Stimulated activated naive CD4-positive, alpha-beta T cell (primary cell): ENCODE measurements at places on chromosomes 3 and 15.

DNA sequence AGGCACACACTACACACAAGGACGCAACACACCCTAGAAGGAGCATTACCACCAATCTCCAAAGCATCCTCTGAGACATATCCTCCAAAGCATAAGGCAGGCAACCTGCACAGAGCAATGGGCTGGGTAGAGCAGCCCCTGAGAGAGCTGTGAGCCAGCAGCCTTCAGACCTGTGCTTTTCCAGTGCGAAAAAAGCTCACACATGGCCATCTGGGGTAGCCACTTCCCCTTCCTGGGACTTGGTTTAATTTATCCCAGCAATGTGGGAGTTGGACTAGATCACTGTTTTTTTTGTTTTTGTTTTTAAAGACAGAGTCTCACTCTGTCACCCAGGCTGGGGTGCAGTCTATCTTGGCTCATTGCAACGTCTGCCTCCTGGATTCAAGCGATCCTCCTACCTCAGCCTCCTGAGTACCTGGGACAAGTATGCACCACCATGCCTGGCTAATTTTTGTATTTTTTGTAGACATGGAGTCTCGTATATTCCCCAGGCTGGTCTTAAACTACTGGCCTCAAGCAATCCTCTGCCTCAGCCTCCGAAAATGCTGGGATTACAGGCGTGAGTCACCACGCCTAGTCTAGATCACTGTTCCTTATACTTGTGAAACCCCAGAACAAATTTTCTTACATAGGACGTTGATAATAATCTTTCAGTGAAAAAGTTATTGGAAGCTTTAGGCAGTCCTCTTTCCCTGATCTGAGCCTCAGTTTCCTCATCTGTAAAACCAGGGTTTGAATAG lies 18.9 kb downstream of the PTPN23 start:
- no peak for DNase-seq

GRCh38 chr3:143633816-143634215 lies 214.5 kb downstream of the SLC9A9 start:
- no peak for DNase-seq

GRCh38 chr15:52171386-52171785 lies 19.8 kb downstream of the GNB5 start:
- no peak for DNase-seq

- DNase-seq, result no peak
Measured at GRCh38 chr15:68177742-68178141, 27.4 kb downstream of the CALML4 start.

DNA sequence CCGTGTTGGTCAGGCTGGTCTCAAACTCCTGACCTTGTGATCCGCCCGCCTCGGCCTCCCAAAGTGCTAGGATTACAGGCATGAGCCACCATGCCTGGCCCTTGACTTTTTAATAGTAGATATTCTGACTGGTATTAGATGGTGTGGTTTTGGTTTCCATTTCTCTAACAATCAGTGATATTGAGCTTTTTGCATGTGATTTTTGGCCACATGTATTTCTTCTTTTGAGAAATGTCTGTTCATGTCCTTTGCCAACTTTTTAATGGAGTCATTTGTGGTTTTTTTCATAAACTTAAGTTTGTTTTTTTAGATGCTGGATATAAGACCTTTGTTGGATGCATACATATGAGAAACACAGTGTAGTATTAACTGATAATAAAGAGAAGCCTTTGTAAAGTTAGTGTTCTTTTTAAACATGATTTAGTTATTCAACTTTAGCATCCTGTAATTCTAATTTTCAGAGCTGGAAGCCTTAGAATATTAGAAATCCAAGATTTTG lies 280.8 kb downstream of the RBMS3 start:
- DNase-seq, result no peak

GRCh38 chr15:57298204-57298603 lies 78.1 kb upstream of the CGNL1 start:
- no peak for DNase-seq

GRCh38 chr3:197329382-197329781 lies 31.0 kb upstream of the DLG1 start:
- no peak for DNase-seq

- DNase-seq, result no peak
Measured at GRCh38 chr3:97825101-97825500, 3.3 kb downstream of the CRYBG3 start.

- DNase-seq, result no peak
Measured at GRCh38 chr3:57864853-57865252, 108.7 kb downstream of the SLMAP start.

GRCh38 chr15:27928386-27928785 lies 170.7 kb downstream of the OCA2 start:
- no peak for DNase-seq

DNA sequence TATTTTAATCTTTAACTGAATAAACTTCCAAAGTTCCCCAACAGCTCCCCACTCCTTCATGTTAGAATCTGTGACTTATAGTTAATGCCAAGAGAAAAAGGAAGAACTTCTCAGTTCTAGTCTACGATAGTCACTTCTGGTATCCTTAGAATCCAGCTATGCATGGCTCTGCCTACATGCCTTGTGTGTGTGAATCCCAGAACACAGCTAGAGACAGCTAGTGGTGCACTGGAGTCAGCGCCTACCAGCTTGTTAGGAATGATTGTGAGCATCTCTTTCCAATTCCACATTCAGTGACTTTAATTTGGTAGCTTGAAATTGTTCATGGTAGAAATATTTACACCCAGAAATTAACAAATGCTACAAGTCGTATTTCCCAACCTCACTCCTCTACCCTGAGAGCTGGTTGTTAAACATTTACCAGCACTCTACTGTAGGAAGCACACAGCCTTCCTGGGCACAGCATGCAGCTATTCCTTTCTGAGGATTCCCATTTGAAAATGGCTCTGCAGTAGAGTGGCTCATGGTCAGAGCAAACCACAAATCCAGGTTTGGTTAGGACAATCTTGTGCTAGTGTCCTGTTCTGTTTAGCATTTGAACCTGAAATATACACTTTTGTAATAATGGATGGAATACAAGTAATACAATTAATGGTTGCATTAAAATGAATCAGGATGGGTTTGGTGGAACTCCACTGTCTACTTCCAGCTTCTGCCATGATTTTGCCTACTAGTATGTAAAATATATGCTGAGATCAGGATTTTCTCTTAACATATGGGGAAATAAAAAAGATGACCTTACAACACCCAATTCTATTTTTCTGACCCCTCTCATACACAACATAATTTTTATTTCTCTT lies 371.0 kb upstream of the GBE1 start:
- no peak for DNase-seq

GRCh38 chr3:63685340-63685739 lies 32.9 kb downstream of the SNTN start:
- no peak for DNase-seq

- no peak for DNase-seq
Measured at GRCh38 chr15:99502661-99503060, 63.1 kb upstream of the MEF2A start.

DNA sequence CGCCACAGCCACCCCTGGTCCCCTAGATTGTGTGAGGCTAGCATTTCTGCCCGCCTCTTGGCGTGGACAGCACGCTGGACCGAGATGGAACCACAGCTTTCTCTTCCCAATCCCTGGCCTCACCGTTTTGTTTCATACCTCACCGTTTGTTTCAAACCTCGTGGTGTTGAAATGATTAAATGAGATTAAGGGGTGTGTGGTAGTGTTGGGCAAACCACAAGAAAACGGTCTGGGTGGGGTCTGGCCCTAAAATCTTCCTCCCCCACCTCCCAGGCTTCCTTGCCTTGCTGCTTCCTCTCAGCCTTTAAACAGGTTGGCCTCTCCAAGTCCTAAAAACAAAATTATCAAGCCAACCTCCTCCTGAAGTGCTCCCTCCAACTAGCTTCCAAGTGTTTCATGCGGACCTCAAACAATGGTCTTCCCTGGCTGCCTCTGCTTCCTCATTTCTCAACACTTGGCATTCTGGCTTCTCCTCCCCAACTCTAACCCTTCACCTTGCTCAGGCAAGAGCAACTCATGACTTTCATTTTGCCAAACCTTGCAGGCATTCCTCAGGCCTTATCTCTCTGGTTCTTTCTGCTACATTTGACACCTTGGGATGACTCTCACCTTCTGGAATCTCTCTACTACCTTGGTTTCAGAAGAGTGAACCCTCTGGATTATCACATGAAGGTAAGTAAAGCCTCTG lies 1.4 kb upstream of the ATP13A3 start:
- DNase-seq, result no peak

DNA sequence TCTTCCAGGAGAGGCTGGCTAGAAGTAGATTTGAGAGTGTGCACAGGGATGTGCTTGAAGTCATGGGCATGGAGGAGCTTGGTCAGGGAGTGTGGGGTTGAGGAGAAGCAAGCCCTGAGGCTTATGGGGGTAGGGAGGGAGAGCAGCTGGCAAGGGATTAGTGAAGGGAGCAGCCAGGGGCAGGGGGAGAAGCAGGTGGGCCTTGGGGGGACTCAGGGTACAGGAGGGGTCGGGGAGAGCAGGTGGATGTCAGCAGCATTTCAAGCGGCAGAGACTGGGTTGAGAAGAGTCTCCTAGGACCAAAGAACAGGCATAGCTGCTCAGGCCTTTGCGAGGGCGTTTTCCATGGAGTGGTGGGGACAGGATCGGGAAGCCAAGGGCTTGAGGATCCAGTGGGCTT lies 3.4 kb upstream of the LMAN1L start:
- DNase-seq, result no peak

DNA sequence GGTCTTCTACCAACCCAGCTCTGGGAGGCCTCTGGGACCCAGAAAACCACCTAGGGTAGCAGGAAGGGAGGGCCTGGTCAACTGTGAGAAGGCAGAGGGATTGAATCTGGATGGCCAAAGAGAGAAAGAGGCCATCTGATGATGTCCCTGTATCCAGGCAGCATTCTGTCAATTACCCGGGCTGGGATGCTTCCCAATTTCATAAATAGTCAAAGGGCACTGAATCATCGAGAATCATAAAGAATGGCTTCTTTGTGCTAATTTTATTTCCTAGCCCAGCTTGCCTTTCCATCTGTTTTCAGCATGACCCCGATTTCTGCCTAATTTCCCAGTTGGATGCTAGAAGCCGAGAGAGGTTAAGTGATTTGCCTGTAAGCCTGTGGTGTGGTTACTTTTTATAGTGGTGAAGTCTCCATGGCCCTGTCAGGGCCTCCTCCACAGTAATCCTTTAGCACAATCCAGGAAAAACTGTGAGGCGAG lies 129.2 kb downstream of the FAM43A start:
- DNase-seq, result no peak

GRCh38 chr3:60528651-60529050 lies 722.6 kb downstream of the FHIT start:
- DNase-seq, result no peak

GRCh38 chr3:169146179-169146665 lies 517.3 kb downstream of the MECOM start:
- no peak for DNase-seq

DNA sequence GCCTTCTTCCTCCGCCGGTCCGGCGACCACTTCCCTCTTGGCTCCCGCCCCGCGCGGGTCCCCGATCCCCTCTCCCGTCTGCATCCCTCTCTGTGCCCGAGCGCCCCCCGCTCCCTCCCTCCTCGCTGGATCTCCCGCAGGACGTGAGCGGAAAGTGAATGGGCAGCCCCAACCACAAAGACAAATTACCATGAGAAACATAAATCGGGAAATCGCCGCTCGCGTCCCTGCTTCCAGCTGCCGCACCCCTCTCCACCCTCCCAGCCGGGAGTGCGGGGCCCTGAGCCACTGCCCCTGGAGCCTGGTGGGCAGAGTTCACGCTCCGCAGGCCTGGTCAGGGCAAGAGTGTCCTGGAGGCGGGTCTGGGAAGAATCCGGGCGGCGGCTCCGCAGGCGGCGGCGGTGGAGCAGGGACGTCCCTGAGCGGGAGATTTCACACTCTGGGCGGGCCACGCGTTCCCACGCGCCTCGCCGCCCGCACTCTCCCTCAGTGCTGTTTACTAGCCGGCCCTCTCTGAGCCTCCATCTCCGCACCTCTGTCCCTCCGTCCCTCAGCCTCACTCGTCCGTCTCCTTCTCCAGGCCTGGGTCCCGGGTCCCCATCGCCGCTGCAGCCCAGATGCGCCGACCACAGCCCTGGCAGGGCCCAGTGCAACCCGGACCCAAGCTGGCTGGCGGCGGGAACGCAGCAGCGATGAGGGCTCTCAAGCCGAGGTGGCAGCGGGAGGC lies 835 bp downstream of the SEMA5B start:
- no peak for DNase-seq

DNA sequence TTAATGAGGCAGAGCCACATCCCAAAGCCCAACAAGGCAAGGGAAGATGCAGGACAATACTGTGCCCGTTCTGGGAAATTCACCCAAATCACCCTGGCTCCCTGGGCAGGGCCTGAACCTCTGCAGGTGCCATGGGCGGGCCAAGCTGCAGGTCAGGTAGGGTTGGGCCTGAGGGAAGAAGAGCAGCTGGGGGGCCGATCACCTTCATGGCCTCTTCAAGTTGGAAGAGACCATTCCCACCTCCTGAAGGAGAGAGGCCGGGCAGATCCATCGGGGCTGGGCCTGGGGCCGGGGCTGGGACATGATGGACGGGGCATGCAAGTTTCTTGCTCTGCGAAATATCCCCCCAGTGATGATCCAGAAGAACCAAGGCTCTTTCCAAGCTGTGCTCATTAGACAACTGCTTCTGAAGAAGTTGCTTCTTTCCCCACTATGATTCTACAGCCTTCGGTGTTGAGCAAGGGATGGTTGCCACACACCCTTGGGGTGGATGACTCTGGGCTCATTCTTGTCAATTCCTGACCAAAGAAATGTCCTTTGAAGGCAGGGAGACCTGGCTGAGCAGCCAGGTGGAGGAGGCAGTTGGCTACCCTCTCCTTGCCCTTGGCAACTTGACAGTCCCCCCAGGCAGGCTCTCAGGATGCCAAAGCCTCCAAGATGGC lies 38.2 kb downstream of the KLHL25 start:
- DNase-seq, result no peak

- no peak for DNase-seq
Measured at GRCh38 chr3:127368186-127369032, 80.6 kb upstream of the PRR20G start.

DNA sequence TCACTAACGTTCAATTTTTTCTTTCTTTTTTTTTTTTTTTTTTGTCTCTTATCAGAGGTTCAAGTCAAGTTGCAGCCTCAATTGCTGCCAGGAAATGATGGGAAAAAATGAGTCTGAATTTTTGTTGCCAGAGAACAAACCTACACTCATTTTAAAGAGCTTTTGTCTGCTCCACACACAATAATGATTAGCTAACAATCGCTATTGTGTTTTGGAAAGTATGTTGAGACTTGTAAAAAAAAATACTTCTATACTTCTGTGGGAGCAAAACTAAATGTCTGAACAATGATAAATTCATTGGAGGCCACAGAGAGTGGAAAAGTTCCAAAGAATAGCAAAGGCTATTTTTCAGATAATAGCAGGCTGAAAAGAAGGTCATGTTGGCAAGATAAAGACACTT lies 176.3 kb upstream of the LMCD1 start:
- no peak for DNase-seq

GRCh38 chr3:153357436-153357835 lies 195.4 kb downstream of the RAP2B start:
- no peak for DNase-seq

- no peak for DNase-seq
Measured at GRCh38 chr15:56298723-56299122, 55.0 kb upstream of the RFX7 start.
